ENCODE measurements at places on chromosomes 16 and 17.

DNA sequence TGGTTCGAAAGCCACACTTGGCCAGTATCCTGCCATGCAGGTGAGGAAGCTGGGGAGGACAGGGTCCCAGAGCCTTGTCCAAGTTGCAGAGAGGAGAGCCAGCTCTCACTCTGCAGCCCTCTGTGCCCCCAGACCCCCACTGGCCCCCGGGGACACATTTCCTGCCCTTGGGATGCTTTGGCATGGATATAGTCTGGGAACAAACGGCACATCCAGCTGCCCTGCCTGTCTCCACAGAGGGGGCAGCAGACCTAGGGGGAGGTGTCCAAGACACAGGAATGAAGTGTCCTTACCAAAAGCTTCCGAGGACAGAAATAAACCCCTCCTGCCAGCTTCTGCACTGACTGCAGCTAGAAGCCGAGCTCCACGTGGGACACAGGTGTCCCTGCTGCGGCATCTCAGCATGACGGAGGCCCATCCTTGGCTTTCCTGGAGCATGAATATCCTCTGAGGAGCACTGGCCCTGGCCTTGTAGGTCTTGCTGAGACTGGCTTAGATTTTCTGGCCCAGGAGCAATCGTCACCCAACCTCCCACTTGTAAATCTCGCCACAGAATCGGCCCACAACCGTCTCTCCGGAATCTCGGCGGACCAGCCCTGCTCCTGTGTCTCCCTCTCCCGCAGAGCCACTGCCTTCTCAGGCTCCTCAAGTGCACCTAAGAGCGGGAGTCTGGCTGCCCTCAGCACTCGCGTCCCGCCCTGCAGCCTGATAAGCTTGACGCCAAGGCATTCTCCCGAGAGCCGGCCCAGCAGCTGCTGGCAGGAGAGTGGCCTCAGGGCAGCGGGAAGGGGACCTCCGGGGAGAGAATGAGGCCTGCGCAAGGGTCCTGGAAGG is 1.1 kb upstream of the CAPN15 start:
- peak; percentile 16 for DNase-seq

DNA sequence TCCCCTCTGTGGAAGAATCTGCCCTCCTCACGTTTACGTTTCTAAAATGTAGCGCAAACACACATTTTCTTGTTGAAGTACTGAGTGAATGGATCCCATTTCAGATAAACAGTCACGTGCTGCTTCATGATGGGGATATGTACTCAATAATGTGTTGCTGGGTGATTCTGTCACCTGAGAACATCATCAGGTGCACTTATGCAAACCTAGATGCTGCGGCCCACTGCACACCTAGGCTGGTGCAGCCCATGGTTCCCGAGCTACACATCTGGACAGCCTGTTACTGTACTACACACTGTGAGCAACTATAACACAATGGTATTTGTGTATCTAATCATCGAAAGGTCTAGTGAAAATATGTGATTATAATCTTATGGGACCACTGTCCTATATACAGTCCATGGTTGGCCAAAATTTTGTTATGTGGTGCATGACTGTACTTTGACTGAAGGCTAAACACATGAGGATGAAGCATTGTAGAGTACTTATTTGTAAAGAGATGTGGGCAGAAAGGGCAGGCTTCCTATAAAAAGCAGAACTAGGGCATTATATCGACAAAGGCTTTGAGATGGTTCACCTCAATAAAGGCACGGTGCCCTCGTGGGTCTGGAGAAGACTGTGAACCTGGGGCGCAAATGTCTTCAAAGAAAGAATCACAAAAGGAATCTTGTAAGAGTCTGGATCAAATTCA is 26.3 kb downstream of the MARF1 start:
- no peak for DNase-seq

DNA sequence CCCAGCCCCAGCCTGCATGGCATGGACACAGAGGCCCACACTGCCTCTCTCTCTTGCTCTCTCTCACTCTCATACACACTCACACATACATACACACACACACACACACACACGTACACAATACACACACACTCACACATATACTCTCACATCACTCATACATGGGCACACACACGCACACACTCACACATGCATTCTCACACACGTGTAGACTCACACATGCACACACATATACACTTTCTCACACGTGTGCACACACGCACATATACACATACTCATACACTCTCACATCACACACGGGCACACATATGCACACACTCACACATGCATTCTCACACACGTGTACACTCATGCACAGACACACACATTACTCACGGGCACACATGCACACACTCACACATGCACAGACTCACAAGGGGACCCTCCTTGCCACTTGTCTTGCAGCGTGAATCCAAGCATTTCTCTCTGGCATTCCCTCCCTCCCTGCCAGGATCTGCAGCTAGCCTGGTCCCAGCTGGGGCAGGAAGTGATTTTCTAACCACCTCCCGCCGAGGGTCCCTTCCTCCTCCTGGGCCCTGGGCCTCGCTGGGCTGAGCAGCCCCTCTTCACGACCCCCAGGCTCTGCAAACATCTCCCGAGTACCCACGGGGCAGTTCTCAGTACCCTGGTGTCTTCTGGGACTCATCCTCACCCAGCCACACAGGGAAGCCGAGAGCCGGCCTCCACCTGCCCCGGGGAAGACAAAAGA is 37.5 kb downstream of the IL21R start:
- DNase-seq: no peak

DNA sequence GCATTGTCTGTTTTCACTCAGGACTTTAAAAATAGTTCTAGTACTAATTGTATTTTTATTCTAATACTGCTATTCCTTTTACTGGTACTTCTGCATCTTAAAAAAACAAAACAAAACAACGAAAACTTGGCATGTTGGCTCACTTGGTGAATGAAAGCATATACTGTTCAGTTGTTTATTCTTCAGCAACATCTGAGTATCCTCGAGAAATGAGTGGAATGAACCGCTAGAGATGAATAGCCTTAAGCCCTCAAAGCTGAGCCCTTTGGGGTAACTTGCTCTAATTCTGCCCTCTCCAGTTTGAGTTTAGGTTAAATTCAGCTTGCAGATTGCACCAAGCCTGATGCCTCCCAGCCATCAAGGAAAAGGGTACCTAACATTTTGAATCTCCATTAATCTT is 126.5 kb downstream of the WWOX start:
- DNase-seq: no peak

DNA sequence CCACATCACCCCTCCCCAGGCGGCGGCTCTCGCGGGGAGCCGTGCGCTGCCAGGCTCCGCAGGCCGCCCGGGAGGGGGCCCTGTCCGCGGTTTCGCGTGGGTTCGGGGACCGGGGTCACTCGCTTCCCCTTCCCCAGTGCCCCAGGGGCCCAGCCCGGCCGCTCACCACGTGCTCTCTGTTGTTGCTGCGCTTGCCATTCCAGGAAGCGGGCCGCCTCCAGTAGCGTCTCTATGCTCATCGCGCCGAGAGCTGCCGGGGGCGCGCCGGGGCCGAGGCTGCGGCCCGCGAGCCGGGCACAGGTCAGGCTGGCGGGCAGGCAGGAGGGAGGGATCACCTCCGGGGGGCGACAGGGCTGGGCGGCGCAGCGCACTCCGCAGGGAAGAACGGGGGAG is 390 bp downstream of the MNT start:
- DNase-seq: peak; percentile 45

GRCh38 chr17:32341857-32342602 is at the start of gene C17orf75:
TSS of gene C17orf75 (minus strand) at chr17:32342173. CDS start at chr17:32342139, 34 bp downstream.
- peak; percentile 62 for DNase-seq

DNA sequence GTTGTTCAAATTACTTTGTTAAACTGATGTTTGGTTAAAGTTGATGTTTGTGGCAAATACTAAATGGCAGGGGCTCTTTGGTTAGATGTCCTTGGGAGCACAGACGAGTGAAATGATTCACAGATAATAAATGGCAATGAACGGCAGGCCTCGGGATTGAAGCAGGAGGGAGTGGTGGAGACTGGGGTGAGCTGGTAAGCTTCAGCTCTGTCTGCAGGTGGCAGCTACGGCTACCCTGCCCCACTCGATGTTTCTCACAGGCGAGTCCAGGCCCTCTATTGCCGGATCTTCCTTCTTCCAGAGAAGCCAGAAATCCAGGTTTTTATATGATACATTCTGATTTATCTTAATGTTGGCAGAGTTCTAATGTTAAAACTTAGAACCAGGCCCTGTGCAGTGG is 144.8 kb upstream of the CACNG5 start:
- DNase-seq: no peak

- no peak for DNase-seq
Measured at GRCh38 chr17:5492970-5493369, 6.6 kb downstream of the MIS12 start.

DNA sequence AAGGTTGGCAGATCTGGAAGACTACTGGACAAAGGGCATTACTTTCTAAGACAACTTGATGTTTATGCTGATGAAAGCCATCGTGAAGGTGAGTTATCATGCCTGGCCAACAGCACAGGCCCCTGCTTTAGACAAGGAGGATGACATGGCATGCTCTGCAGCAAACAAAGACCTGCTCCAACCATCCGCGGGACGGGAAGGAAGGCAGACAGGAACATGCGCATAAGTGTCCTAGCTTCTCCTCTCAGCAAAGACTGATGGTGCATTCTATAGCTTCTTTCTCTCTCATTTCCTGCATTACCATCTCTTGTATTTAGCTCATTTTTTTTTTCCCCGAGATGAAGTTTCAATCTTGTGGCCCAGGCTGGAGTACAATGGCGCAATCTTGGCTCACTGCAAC is 5.4 kb downstream of the NPLOC4 start:
- no peak for DNase-seq

DNA sequence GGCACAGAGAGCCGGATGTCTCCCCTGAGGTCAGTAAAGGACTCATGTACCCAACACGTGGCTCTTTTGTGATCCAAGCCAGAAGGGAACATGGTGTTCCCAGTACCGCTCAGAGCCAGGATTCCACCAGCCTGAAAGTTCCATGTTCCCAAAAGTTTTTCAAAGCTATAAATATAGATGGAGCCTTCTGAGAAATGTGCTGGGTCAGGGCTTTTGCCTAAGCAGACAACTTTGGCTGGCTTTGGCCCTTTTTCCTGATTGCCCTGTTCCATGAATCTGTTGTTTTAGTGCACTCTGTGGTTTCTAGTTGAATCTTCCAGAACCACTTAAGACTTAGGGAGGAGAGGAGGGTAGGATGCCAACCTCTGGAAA is 128.5 kb upstream of the HS3ST2 start:
- no peak for DNase-seq

GRCh38 chr17:17347234-17347955 is 44.2 kb downstream of the NT5M start:
- no peak for DNase-seq

GRCh38 chr16:4537376-4538343 is 913 bp downstream of the CDIP1 start:
- no peak for DNase-seq

DNA sequence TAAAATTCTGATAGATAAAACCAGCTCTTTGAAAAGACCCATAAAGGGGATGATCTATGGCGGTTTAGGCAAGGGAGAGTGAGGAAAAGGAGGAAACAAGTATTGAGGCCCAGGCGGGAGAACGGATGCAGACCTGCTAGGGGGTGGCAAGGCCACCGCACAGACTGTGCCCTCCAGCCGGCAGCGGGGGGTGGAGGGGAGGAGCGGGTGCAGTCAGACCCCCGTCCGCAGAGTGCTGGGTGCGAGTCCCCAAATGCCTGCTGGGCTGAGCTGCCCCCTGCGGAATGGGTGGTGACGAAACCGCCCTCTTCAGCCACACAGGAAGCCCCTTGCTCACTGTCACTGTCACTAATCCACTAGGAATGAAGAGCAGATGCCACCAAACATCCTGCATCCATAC is 46.0 kb downstream of the LMF1 start:
- no peak for DNase-seq

- DNase-seq: peak; percentile 54
Measured at GRCh38 chr16:16127469-16128116, 95.7 kb downstream of the ABCC6 start.

GRCh38 chr16:68776821-68777485 is 39.9 kb downstream of the CDH1 start:
- no peak for DNase-seq

DNA sequence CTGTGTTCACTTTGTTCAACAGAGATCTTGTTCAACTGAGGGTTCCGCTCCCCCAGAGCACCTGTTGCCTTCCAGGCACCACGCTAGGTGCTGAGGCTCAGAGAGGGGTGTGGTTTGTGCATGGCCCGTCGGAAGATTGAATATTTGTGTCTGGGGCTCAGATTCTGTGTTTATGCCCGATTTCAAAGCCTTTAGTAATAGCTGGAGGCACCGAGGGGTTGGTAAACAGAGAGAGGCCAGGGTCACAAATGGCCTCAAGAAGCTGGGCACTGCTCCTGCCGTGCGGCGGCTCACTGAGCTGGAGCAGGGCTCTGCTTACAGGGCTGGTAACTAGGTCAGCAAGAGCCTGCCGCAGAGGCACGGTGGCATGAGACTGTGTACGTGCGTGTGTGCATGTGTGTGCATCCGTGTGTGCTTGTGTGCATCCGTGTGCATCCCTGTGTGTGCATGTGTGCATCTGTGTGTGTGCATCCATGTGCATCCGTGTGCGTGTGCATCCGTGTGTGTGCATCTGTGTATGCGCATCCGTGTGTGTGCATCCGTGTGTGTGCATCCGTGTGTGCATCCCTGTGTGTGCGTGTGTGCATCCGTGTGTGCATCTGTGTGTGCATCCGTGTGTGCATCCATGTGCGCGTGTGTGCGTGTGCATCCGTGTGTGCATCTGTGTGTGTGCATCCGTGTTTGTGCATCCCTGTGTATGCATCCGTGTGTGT is 5.4 kb downstream of the ITGAE start:
- DNase-seq: no peak

DNA sequence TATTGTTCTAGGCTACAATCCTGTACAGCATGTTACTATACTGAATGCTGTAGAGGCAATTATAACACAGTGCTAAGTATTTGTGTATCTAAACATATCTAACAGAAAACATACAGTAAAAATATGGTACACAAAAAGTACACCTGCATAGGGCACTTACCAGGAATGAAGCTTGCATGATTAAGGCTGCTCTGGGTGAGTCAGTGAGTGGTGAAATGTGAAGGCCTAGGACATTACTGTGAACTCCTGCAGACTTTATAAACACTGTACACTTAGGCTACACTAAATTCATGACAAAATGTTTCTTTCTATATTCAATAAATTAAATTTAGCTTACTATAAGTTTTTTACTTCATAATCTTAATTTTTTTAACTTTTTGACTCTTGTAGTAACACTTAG is 37.1 kb downstream of the AMFR start:
- DNase-seq: no peak

DNA sequence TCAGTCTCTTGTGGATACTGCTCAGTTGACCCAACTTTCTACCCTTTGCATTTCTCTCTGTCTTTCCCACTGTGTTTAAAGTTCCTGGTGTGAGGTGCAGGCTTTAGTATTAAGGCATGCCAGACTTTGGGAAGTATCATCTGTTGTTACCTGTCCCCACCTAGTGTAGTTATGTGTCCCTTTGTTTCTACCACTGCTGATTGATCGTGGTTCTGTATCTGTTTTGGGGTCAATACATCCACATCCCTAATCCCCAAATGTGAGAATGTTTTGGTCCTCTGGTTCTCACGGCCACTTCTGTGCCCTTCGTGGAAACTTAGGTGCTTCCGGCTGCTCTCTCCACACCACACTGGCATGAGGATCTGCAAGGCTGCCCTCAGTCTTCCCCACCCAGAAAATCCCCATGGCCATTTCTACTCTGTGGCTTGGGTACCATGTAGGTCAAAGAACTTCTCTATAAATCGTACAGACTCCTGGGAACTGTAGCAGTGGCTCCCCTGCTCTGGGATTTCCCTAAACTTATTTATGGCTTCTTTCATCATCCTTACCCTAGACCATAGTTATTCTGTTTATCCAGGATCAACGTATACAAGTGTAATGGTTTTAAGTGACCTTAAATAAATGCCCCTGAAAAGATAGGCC is 443.2 kb downstream of the XYLT1 start:
- DNase-seq: no peak

All from T-helper 2 cell (primary cell).